Glutamatergic neuron (in vitro differentiated cells): ENCODE measurements at places on chromosomes 1 and 21. TPM values are rescaled to one million over a fixed set of nuclear protein-coding genes. Genes with fewer than 3 reads are reported as not detected.
A peak's percentile ranks its signal among the peaks of the same experiment; 100 is the strongest.

DNA sequence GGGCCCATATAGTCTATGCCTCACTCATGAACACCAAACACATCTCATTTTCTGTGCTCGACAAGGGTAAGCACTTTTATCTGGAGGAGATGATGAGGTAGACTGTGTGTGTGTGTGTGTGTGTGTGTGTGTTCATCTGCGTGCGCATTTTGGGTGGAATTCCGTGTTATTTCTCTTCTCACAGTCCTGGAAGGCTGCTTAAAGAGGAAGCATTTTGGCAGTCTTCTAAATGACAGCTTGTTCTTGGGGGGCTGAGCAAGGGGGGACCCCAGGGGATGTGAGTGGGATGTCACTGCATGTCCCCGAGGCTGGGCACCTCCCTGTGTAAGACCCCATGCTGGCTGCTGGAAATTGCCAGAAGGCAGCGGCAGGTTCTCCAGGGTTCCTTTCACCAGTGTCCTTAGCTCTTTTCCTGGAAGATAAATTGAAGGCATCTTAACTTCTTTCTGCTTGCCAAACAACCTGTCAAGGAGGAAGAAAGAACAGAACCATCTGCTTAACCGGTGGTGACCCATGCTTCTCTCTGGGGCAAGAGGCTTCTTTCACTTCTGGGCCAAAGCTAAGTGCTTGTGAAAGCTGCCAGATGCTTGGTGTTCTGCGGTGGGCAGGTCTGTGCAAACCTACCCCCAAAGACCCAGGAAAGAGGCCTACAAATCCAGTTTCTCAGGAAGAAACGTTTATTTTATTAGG is 9.9 kb upstream of the RD3 start:
- peaks cover 11% of the 10 kb centered on the region for H3K36me3 ChIP-seq
- no peak overlapping the region for H3K27ac ChIP-seq
- H3K27me3 ChIP-seq, result no peaks in the 10 kb centered on the region

Gene SPRR4
- total RNA-seq, result not detected

Gene FH
- 51.0 TPM for total RNA-seq

Gene TP73
- 13.0 TPM for total RNA-seq

Gene SLC30A1
- 3.1 TPM for total RNA-seq

DNA sequence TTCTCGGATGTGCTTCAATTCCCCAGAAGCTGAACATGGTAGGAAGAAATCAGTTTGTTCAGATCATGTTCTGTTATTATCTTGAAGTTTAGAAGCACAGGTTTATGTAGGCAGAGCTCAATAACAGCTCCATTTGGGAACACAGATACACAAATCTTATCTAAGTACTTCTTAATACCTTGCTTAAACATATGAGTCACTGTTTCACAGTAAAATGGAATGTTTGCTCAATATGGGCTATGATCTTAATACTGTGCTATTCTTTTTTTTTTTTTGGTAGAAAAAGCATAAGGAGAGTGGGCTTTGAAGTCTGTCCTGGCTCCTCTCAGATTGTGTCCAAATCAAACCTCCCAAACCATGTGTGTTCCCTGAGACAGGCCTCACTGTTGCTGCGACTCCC is 13.4 kb downstream of the PROK1 start:
- H3K4me1 ChIP-seq, result peaks cover 35% of the 10 kb centered on the region
- no peak for DNase-seq
- H3K4me3 ChIP-seq, result peak overlapping the region; percentile 28
- no peaks in the 10 kb centered on the region for H3K36me3 ChIP-seq

DNA sequence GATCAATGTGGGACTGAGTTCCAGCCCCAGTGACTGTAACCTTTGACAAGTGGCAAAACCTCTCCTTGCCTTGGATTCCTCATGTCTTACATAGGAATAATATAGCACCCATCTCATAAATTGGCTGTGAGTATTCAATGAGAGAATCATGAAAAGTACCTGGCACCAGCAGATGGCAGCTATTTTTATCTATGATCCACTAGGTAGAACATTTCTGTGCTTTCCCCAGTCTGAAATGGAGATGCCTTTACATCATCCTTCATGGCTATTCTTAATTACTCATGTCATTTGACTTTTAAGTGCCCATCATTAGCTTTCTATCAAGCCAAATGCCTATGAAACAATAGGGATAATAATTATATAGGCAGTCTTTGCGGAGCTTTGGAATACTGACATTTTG is 130.1 kb downstream of the TGFB2 start:
- peaks cover 7% of the 10 kb centered on the region for H3K4me1 ChIP-seq
- no peaks in the 10 kb centered on the region for H3K27me3 ChIP-seq
- H3K4me3 ChIP-seq, result no peak overlapping the region

DNA sequence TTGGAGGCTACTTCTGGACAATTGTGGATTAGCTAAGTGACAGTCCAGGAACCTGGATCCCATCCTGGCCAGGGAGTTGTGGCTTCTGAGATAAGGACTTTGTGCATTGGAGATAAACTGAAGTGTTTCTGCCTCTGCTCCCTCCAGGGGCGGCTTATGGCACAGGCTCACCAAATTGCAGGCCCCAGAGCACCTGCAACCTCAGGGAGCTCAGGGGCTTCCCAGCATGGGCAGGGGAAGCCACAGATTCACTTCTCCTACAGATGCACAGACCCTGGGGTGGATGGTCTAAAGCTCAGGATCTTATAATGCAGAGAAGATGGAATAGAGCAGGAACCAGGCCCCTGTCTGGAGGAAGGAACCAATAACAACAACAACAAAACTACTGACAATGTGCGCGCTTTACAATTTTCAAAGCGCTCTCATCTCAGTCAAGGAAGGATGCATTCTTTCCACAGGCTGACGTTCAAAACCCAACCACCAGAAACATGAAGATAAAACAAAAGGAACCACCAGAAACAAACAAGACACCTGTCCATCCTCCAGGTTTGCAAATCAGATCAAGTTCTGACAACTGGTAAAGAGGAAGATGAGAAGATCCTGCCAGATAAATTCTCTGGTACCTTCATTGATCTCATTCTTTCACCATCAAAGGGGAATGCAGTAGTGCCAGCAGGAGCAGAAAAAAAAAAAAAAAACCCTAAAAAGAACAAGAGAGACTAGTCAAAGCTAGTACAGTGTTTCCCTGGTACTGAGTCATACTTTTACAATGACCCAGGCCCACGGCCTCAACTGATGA is 121.0 kb upstream of the IRF2BP2 start:
- H3K27me3 ChIP-seq, result peaks cover 12% of the 10 kb centered on the region
- no peak overlapping the region for H3K4me3 ChIP-seq
- peaks cover 32% of the 10 kb centered on the region for H3K4me1 ChIP-seq
- no peak overlapping the region for H3K27ac ChIP-seq

GRCh38 chr1:32182060-32182459 is 2.6 kb downstream of the TXLNA start:
- H3K27me3 ChIP-seq, result peaks cover 5% of the 10 kb centered on the region
- H3K27ac ChIP-seq, result no peak overlapping the region
- no peak overlapping the region for H3K4me3 ChIP-seq
- H3K36me3 ChIP-seq, result no peaks in the 10 kb centered on the region

DNA sequence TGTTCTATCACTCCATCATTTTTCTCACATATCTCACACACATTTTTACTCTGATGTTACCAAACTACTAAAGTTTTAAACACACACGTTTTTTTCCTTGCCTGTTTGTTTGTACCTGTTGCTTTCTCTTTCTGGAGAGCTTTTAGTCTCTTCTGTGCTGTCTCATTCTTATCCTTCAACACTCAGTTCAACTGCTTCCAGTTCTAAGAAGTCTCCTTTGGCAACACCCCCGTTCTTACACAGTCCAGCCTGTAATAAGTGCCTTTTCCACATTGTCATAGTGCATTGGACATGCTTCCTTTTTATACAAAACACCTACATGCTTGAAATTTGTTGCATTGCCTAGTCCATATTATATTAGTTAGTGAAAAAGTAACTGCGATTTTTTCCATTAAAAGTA is 360.2 kb upstream of the BRINP3 start:
- H3K27ac ChIP-seq, result no peak overlapping the region
- no peaks in the 10 kb centered on the region for H3K4me1 ChIP-seq
- no peak overlapping the region for H3K4me3 ChIP-seq
- no peak for DNase-seq
- no peaks in the 10 kb centered on the region for H3K27me3 ChIP-seq

Gene CLCA4
- not detected for total RNA-seq

Gene SPATA46
- total RNA-seq, result not detected

DNA sequence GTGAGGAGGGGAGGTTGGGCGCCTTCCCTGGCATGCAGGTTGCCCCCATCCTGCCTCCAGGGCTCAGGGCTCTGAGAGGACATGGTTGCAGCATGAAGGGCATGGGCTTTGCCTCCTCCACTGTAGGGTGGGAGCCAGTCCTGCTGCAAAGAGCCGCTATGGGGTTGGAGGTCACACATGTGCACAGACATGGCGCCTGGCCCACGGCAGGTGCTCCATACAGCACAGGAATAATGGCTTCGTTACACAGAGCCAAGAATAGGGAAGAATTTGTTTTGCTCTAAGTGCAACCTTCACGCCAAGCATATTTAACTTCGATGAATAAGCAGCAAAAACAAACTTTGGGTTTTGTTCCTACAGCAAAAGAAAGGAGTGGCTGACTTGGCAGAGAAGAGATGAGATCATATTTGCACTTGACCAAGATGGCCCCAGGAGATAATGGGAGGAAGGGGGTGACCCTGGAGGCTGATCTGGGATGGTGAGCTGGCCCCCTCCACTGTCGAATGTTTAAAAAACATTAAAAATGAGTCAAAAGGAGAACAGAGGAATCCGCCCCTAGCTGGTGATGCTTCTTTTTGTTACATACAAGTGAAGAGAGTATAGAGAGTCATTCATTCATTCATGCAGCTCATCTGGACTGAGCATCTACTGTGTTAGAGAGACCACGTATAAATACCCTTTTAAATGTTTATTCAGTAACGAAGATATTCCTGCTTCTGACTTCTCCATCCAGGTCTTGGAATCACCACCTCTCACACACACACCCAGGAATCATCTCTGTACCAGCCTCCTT is 12.4 kb upstream of the C2CD2 start:
- peaks cover 2% of the 10 kb centered on the region for H3K27me3 ChIP-seq
- no peak for DNase-seq
- peak overlapping the region; percentile 15 for H3K4me3 ChIP-seq
- H3K27ac ChIP-seq, result peak overlapping the region; percentile 16
- peaks cover 22% of the 10 kb centered on the region for H3K4me1 ChIP-seq
- H3K36me3 ChIP-seq, result peaks cover 7% of the 10 kb centered on the region

DNA sequence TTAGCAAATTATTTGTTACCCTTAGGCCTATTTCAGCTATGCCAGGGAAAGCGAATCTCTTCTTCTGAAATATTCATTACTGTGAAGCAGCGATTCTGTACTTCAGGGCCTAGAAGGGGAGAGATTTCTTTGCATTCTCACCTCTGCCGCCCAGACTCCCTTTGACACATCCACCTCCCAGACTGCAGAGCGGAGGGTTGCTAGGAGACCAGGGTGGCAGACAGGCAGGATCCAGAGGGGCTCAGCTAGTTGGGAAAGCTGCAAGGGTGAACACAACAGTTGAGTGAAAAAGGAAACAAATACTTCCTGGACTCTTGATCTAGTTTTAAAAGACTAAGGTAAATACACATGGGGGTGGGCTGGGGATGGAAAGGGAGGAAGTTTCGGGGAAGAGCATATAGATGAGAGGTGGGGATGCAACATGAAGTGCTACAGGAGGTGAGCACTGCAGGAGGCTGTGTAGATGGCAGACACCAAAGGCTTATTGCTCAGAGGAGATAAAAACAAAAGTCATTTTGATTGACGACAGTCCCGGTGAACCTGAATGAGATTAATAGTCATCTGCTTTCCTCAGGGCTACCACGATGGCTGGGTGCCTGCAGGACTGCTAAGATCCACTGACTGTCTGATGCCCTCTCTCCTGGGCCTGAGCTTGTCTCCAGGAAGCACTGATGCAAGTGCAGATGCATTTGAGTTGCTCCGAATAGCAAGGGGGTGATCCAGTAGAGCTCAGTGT is 26.4 kb upstream of the RAB3GAP2 start:
- H3K4me1 ChIP-seq, result peaks cover 8% of the 10 kb centered on the region
- H3K4me3 ChIP-seq, result no peak overlapping the region
- DNase-seq, result peak; percentile 25
- H3K36me3 ChIP-seq, result no peaks in the 10 kb centered on the region
- peaks cover 1% of the 10 kb centered on the region for H3K27me3 ChIP-seq

DNA sequence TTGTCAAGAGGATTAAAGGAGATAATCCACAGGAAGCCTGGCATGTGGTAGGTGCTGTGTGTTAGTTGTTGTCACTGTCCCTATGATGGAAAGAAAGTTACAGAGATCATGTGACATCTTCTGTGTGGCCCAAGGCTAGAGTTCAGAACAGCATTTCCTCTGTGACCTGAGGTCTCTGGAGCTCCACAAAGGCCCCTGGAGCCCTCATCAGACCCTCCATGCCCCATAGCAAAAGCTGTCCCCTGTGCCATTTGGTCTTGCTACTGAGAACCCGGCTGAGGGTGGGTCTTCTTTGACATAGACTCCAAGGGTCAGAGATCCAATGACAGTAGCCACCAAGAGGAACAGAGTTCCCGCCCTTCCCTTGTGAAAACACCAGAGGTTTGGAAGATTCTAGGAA is 8.1 kb downstream of the CELA2B start:
- DNase-seq, result no peak
- H3K4me3 ChIP-seq, result no peak overlapping the region
- H3K4me1 ChIP-seq, result peaks cover 10% of the 10 kb centered on the region
- H3K27me3 ChIP-seq, result peaks cover 12% of the 10 kb centered on the region
- H3K36me3 ChIP-seq, result peaks cover 12% of the 10 kb centered on the region

GRCh38 chr21:16476056-16476825 is 746.5 kb downstream of the USP25 start:
- no peaks in the 10 kb centered on the region for H3K36me3 ChIP-seq
- no peaks in the 10 kb centered on the region for H3K27me3 ChIP-seq
- H3K4me1 ChIP-seq, result no peaks in the 10 kb centered on the region
- H3K4me3 ChIP-seq, result no peak overlapping the region
